SJSA1 (cell line): ENCODE measurements at places on chromosomes 2 and 18.

DNA sequence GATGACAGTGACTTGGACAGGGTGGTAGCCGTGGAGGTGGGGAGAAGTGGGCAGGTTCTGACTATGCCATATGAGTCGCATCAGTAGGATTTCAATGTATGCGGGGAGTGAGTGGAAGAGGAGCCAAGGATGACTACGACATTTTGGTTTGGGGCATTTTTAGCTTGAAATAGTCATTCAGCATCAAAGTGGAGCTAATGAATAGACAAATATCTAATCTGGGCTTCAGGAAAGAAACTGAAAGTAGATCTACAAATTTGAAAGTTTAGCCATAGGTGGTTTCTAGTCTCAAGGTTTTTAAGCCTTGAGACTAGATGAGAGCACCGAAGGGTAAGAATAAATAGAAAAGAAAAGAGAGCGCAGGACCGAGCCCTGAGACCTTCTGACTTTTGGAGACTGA, 58.3 kb downstream of the FEZ2 start:
- DNase-seq, result no peak

- DNase-seq, result no peak
Observed at GRCh38 chr2:238640486-238640885, 207.4 kb upstream of the TWIST2 start.

GRCh38 chr2:15929861-15930260, 10.5 kb upstream of the MYCN start:
- no peak for DNase-seq

GRCh38 chr2:44112096-44112495, 56.6 kb upstream of the PPM1B start:
- no peak for DNase-seq

DNA sequence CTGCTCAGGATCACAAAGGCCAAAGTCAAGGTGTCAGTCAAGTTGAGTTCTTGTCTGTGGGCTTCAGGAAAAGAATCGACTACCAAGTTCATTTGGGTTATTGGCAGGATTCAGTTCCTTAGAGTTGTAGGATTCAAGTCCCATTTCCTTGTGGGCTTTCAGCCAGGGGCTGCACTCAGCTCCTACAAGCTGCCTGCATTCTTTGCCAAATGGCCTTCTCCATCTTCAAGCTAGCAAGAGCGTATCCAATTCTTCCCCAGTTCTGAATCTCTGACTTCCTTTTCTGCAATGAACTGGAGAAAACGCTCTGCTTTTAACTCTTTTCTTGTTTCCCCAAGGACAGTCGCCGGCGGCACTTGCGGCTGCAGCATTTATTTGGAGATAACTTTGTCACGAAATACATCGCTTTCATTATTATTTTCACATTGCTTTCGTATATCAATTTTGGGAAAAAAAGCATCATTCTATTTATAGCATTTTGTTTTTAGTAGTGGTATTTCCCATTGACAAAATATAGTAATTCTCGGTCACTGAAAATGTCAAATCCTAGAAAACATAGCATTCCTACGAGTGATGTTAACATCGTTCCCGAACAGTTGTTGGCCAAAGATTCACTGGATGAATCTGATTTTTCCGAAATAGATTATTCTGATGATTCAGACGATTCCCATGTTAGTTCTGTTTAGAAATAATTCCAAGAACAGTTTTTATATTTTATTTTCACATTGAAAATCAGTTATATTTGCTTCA, 59.6 kb upstream of the SERPINE2 start:
- no peak for DNase-seq

GRCh38 chr18:13565228-13565627, 161.1 kb downstream of the FAM210A start:
- no peak for DNase-seq

DNA sequence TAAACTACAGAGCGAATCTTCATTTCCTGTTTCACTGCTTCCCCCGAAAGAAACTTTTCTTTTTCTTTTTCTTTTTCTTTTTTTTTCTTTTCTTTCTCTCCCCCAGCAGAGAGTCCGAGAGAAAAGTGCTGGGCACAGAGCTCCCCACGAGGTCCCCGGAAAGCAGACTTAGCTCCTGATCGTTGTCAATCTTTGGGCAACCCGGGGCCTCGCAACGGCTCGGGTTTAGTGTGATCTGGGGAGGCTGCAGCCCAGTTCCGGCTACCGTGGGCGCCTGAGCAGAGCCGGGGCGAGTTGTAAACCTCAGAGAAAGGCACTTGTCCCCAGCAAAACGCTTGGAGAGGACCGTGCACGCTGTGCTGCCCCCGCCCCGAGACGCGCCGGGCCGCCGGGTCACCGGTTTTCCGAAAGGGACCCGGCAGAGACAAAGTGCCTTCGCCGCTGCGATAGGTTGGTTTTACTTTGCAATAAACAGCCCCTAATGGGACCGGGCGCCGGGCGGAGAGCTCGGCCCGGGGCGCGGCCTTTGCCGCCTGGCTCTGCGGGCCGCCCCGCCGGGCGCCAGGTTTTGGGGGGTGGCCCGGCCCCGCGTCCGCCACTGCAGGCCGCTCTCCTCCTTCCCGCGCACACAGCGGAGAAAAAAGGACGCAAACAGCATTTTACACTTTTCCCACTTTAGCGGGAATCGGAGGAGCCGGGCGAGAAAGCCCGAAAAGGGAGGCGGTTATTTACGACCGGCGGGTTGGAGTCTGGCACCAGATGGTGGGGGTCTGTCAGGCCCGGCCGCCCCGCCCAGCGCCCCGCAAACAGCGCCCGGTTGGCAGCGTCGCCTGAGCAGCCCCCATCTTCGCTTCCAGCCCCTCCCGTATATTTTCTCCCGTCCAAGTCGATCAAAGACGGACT, 136.0 kb downstream of the INSIG2 start:
- no peak for DNase-seq

DNA sequence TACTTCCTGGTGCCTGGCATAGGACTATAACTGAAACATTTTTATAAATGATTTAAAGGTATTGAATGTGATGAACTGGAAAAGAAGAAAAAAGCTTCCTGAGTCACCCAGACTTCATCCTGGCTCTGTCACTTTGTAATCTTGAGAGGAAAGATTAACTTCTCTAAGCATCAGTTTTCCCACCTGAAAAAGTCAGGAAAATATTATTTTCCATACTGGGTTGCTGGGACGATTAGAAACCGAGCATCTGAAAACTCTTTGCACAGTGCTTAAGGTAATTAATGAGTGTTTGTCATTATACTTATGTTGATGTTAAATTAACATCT, 71.8 kb downstream of the FMNL2 start:
- DNase-seq, result no peak

DNA sequence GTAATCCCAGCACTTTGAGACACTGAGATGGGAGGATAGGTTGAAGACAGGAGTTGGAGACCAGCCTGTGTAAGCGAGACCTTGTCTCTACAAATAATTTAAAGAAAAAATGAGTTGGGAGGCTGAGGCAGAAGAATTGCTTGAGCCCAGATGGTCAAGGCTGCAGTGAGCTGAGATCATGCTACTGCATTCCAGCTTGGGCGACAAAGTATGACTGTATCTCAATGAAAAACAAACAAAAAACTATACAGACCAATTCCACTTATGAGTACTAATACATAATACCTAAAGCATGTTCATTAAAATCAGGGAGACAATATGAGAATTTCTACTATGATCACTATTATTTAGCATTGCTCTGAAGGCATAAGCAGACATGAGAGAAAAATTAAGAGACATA, 12.6 kb downstream of the RNF149 start:
- peak; percentile 59 for DNase-seq

DNA sequence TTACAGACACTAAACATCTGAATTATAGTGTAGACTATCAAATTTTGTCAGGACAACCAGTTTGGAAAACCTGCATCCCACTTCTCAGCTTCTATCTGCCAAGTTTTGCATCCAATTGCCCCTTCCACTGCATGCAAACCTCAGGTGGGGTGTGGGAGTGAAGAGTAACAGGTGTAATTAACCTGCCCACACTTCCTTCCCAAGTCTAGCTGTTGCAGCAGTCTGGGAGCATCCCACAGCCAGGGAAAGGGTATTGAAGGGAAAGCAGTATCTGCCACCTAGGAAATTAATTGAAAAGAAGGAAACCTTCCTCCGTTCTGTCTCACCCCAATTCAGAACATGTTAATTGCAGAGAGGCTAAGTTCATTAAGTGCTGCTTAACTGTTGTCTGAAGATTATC, 189.9 kb downstream of the NCKAP5 start:
- no peak for DNase-seq

DNA sequence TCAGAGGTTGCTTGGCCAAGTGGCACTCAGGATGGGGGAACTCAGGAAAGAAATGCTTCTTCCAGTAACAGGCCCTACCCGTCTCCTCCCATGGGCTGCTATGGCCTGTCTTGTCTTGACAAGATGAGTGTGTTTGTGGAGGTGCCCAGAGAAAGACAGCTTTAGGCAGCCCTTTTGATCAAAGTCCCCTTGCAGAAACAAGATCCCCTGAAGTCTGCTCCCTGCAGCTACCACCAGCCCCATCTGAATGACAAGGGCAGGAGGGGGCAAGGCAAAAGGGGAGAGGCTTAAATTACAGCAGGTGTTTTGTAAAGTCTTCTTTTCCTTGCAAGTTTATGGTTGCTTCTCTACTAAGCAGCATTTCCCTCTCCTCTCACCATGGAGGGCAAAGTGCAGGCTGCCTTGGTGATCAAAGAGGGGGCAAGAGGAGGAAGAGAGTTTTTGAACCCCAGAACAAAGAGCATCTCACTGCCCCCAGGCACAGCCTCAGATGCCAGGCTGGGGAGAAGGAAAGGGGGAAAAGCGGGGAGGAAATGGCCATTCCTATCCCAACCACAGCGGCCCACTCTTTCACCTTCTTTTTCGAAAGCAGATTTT, 6.7 kb downstream of the EVA1A start:
- DNase-seq, result no peak

GRCh38 chr2:218648787-218649100, 10.7 kb downstream of the ZNF142 start:
- DNase-seq, result no peak

DNA sequence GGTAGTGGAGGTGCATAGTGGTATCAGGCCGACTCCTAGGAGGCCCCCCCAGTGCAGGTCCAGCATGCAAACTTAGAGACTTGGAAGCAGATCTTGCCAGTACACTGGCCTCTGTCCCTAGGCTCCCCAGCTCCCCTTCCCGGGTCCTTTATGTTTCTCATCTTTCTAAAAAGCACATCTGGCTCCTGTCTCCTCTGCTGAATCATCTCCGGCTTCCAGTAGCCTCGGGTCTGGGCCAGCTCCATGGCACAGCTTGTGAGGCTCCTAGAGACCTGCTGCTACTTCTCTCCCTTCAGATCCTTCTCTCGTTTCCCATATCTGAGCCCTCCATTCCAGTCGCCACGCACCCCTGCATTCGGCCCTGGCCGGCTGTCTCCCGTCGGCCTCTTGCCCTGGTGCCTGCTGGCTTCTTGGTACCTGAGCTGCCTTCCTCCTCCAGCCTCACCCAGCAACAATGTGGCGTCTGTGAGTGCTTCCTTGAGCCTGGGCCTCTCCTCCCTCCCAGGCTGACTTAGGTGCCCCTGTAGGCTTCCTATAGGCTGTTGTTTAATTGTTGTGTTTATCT, 6.6 kb downstream of the TRAF3IP1 start:
- DNase-seq, result no peak

DNA sequence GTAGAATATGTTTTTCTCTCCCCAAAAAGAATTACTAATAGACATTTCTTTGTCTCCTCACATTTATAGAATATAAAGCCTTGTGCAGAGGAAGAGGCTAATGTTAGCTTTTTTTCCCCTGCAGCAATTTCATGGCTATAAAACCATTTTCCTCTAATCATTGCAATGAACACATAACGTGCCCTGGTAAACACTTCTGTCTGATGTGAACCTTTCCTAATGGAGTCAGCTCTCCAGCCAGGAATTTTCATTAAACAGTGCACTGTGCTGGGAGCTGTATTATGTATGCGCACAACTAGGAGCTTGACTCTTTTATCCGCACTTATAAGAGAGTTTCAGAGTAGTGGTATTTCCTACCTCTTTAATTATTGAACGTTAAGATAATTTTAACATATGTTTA, 63.9 kb upstream of the SPATS2L start:
- no peak for DNase-seq

GRCh38 chr2:166494140-166494624, at the start of gene SCN7A:
SCN7A (minus strand) TSS chr2:166494249; CDS start chr2:166477696, 16,553 bp downstream.
- DNase-seq, result no peak

- no peak for DNase-seq
Observed at GRCh38 chr2:32960647-32961403, 14.1 kb downstream of the LTBP1 start.

DNA sequence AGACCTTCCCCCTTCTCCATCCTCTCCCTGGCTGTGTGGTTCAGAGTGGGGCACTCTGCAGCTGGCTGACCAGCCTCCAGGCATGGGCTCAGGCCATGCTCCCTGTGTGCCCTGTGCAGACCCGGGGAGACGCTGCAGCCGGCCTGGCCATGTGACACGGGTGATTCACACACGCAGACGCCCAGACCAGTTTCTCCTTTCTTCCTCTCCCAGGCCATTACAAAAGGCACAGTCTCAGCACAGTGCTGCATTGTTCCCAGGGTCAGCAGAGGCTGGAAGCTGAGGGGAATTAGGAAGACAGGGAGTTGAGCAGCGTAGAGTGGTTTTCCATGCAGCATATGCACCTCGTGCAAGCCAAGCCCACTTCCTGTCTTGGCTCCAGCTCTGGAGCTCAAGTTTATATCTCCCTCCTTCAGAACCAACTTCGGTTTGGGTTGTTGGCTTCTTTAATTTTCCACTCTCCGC, 288.5 kb downstream of the TNS1 start:
- peak; percentile 56 for DNase-seq
